Myocyte (in vitro differentiated cells): ENCODE measurements at places on chromosomes 11 and 22.

DNA sequence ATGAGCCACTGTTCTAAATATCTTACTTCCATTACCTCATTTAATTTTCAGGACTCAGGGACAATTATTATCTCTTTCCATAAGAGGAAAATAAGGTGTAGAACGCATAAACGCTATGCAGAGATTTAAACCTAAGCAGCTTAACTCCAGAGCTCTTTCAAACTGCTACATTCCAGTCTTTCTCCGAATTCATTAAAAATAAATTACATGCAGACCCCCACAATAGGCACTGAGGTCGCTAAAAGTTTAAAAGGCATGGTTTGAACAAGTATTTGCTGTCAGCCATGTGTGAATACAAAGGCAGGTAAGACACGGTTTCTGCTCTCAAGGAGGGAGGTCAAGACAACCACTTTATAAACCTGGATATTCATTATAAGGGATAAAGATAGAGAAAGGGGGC, 983 bp downstream of the NARS2 start:
- no peak for DNase-seq

DNA sequence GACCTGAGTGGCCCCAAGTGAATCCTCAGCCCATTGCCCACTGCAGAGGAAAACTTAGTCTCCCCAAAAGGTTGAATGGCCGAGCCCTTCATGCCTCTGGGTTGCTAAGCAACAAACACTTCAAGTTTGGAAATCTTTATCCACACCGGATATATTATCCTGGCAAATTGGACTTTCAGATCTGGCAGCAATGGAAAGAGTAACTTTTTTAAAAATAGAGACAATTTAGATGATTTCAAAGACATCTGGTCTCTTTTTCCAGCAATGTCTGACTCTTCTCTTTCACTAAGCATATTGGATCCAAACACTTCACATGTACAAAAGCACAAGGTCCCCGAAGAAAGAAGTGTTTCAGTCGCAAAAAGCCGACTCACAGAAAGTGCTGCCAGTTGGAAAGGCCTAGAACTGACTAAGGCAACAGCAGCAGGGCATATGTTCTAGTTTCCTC, 505.3 kb downstream of the SOX6 start:
- no peak for DNase-seq

GRCh38 chr11:104956528-104956927, 11.8 kb downstream of the CASP4 start:
- DNase-seq = no peak

- DNase-seq = no peak
Observed at GRCh38 chr11:88494848-88495247, 157.3 kb upstream of the CTSC start.

DNA sequence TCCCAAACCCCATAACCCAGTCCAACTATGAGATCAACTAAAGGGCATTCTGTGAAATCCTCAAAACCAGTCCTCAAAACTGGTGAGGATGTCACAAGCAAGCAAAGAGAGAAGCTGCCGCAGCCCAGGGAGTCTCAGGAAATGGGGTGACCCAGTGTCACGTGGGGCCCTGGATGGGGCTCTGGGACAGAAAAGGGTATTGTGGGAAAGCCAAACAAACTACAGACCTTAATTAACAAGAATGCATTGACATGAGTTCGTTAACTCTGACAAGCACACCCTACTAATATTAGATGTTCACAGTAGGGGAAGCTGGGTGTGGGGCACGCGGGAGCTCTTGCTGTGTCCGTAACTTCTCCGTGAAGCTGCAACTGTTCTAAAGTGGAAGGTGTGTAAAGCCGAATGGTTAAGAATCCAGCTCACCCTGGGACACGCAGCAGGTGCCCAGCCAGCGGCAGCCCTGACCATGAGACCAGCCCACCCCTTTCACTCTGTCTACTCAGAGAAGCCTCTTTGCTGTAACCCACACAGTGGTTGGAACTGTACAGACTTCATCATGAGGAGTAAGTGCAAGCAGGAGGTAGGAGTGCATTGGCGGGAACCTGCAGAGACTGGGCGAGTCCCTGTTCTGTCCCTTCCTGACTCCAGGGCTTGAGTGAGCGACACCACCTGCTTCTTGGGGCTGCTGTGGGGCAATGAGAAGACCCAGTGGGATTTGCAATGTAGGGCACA, 17.9 kb downstream of the LINC01488 start:
- DNase-seq = peak; percentile 35

DNA sequence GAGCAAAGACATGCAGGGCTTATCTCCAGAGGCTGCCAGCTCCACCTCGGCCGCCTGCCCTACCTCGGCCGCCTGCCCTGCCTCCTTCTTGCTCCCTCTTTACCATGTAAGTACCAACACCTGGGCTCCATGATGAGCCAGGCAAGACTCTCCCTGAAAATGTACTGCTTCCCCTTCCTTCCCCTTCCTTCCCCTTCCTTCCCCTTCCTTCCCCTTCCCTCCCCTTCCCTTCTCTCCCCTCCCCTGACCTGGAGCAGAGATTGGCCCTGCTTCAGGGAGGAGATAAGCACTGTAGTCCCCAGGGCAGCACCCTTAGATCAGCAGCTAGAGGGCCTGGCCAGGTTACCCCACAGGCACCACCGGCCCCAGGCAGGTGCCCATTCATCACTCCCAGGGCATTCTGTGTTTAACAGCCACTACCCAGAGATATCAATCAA, 25.4 kb upstream of the ADORA2A start:
- DNase-seq = no peak

DNA sequence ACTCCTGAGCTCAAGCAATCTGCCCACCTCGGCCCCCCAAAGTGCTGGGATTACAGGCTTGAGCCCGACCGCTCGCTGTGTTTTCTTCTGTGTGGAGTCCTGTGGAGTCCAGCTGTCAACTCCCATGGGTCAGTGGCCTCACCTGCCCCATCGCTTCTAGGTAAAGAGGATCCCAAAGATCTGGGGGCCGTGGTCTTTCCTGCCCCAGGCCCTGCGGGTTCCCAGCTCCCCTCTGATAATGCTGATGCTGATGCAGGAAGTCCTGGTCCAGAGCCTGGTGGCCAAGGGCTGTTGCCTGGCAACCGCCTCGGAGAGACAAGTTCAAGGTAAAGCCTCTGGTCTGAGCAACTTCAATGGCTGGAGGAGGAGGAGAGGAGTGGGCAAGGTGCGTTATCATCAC, 9.6 kb downstream of the SSTR3 start:
- no peak for DNase-seq

DNA sequence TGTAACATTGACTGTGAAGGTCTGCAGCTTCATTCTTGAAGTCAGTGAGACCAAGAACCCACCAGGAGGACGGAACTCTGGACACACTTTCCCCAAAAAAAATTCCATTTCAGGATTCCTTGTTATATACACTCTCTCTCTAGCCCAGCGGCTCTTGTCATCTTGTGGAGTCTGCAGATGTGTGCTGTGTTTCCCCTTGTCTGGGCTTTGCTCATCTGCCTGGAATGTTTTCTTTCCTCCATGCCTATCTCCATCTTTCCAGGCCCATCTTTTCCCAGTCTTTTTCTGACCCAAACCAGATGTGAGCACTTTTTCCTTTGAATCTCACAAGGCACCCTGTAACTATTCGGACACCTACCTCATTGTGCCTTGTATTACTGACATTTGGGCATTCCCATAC, 5.1 kb upstream of the DRG1 start:
- no peak for DNase-seq

DNA sequence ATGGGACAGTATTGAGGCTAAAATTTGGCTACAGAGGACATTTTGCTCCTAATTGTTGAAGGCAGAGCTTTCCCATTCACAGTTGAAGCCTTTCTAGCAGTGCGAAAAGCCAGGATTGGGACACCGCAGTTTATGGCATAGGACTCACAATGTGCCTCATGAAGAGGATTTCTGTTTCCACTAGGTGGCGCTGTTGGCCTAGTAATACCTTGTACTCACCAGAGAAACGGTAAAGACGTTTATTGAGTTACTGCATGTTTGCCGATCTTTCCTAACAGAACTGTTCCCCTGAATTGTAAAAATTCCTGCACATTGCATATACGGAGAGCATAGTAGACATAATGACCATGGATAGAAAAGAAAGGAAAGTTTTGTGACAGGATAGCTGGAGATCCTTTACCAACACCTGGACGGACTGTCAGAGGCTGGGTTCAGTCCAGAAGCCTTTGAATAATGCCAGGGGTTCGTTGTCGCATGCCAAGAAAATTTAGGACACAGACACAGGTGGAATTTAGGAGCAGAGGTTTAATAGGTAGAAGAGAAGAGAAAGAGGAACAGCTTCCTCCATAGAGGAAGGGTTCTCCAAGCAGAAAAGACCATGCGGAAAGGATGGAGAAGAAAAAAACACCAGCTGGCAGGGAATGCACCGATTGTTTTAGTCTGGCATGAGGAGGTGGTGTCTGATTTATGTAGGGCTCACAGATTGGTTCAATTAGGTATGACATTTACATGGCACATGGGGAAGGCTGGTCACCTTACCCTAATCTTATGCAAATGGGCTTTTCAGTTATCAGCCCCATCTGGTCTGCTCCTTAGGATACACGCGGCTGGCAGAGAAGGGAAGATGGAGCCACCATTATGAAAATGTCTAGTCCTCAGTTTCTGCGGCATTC, 10.8 kb upstream of the OR51D1 start:
- peak; percentile 70 for DNase-seq
